Kidney capillary endothelial cell (primary cell): ENCODE measurements at places on chromosomes 12 and 14.

GRCh38 chr14:77923131-77923936 lies 123.4 kb downstream of the ADCK1 start:
- no peak for DNase-seq

DNA sequence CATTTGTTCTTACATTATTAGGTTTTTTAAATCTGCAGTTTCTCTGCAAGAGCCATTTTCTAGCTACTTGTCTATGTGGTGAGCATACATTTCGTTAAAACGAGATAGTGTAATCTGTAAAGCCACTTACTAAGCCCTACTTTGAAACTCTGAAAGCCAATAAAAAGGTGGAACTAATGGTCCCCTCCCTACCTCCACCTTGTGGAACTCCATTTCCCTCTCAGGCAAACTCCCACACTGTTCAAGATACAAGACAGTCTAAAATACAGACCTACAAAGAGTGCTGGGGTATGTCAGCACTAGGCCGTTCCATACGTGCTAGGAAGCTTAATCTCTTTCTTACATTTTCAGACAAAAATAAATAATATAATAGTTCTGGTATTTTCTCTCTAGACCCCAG lies 74.1 kb downstream of the DUSP6 start:
- no peak for DNase-seq

- peak; percentile 84 for DNase-seq
These were observed 694 bp downstream of the TMBIM6 start for GRCh38 chr12:49741882-49742620.

DNA sequence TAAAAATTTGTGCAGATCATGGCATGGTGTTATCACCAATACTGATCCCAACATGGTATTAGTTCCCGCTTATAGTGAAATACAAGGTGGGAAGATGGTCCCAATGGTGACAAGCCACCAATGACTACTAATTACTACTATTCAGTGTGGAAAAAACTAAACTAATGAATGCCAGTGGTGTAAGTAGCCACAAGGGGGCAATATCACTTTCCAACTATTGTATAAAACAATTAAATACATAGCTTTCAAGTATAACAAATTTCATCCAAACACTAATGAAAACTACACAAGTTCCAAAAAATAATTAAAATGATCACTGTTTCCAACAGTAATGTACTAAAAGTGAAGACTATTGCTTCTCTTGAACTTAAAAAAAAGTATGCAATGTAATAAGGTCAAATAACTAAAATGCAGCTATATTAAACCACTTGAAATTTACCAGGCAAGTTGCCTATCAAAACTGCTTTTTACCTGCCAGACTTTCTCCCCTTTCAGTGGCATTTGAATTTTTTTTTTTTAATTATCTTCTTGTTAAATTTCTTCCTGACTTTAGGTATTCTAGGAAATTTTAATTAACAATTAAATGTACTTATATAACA lies 58.0 kb downstream of the PAPLN start:
- peak; percentile 49 for DNase-seq

GRCh38 chr12:33187409-33187808 lies 252.2 kb downstream of the SYT10 start:
- no peak for DNase-seq
